Naive thymus-derived CD4-positive, alpha-beta T cell (primary cell): ENCODE measurements at places on chromosomes 6 and 20. TPM values are rescaled to one million over a fixed set of nuclear protein-coding genes. Genes with fewer than 3 reads are reported as not detected.

Gene TSBP1
- total RNA-seq: not detected in 2 replicates

Gene PRSS16
- total RNA-seq: 0.49 TPM

Gene EBF4
- 6.7 TPM for total RNA-seq

Gene NUP43
- 62.0 and 64.7 TPM in 2 replicates for total RNA-seq

Gene NMBR
- total RNA-seq: not detected

Gene NOX3
- not detected for total RNA-seq

Gene DDR1
- 13.7 TPM for total RNA-seq

Gene PDE7B
- total RNA-seq: 15.5 and 18.7 TPM in 2 replicates

Gene SRMS
- not detected for total RNA-seq

Gene C20orf204
- total RNA-seq: 24.6 TPM

Gene SIRT5
- 25.7 TPM for total RNA-seq

DNA sequence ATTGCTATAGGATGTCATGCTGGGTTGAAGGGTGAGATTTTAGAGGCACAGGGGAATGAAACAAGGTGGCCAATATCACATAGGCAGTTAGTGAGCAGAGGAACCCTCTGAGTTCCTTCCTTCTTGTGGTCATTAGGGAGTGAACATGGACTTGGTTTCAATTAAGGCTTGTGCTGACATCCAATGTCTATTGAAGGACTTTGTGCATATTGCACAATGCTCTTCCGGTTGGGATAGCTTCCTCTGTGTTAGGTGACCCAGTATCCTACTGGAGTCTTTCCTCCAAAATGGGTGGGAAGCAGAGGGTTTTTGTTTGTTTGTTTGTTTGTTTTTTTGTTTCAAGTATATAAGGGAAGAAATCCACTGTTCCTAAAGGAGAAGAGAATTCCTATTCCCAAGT, 98.5 kb downstream of the HDGFL1 start:
- no peak for DNase-seq

GRCh38 chr20:5569021-5569420, 181.2 kb upstream of the SHLD1 start:
- DNase-seq: peak; percentile 60

DNA sequence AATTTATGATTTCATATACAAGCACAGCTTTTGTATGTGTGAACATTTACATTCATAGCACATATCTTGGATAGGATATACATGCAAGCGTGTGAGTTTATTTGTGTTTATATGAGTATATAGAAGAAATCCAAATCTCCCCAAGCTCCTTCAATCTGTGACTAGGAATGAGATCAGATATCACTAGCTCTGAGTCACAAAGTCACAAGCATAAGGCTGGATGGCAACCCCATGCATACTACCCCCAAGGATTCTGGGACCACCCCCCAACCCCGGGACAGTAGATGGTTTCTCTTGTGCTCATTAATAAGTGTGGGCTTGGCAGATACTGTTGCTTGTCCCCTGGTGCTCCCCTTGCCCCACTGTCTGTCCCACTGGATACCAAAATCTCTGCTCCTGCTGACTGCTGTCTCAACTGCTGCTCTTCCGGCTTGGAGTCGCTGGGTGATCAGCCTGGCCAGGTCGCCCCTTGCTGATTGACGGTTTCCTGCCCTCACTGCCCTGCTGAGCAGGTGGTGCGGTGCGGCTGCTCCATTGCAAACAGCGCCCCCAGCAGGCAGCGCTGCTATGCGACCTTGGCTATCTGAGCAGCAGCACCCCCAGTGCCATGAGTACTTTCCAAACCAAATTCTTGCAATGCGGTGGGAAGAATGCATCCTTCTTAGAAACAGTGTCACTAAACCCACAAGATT, 279.4 kb downstream of the CD83 start:
- no peak for DNase-seq

DNA sequence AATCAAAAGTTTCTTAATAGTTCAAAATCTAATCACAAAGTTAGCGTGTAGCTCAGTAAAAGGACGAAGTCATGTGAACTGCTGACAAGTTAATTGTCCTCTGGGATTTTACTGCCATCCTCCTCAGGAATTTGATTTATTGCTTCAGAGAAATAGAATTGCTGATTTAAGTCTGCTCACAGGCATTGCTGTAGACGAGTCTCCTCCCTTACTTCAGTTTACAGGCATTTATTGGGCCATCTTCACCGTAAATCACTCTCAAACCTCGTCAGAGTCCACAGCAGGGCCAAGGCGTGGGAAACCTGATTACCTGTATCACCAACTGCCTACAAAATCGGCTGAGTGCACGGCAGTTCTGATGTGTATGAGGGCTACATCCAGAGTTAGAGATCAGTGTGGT, 119.1 kb upstream of the PDE10A start:
- DNase-seq: no peak

GRCh38 chr20:33871362-33871761, 60.2 kb downstream of the CHMP4B start:
- no peak for DNase-seq

- no peak for DNase-seq
Observed at GRCh38 chr6:167856999-167857660, 30.4 kb downstream of the AFDN start.

GRCh38 chr6:167756597-167756996, 70.1 kb upstream of the AFDN start:
- DNase-seq: no peak

- peak; percentile 71 for DNase-seq
Observed at GRCh38 chr6:157221049-157221816, 102.1 kb downstream of the TMEM242 start.

DNA sequence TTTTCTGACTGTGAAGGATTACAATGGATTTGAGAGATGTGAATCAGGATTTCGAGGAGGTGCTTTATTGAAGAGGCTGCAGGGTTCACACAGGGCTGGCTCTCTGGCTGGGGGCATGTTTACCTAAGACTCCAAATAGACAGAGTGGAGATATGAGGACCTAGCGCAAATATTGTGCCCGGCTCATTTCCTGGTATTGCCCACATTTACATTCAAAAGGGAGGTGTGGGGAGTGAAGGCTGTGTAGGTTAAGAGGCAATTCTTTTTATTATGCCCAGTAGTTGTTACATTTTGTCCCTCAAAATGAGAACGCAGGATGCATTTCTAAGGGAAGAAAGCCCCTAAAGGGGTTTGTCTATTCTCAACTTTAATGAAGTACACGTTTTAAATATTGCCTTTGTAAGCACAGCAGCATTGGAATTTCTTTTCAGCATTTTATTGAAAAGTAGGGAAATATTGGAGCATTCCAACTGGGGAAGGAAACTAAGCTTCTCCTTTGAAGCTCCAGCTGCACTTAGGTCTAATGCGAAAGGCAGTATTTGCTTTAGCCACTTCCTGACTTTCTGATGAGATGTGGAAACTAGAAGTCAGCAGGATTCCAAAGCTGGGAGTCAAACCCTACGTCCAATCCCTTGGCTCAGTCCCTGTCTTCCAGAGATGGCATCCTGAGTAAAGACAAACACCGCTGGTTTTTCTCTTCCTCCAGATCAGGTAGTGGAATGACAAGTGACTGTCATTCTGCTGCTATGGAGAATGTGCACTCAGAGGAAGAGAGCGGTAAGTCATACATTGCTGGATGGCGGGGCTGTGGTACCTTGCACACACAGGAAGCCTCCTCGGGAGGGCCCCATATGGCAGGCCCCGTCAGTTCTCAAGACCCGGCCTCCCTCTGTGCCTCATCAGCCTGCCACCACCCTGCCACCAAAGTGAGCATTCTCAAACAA, 70.7 kb downstream of the MYB start:
- DNase-seq: no peak

DNA sequence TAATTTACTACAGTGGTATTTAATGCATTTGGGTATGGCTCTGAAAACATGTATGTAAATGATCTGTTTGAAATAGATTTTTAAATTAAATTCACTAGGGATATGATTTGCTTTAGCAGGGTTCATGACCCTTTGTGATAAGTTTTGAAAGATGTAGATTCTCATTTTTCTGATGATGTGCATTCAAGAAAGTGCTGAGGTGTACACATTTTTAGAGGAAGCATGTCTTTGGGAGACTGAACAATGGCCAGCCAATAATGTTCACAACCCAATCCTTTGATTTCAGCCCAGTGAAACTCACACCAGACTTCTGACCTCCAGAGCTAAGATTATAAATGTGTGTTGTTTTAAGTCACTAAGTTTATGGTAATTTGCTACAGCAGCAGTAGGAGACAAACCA, 71.1 kb downstream of the TMEM244 start:
- no peak for DNase-seq

- no peak for DNase-seq
Observed at GRCh38 chr20:59765599-59766177, 161.3 kb downstream of the PHACTR3 start.

DNA sequence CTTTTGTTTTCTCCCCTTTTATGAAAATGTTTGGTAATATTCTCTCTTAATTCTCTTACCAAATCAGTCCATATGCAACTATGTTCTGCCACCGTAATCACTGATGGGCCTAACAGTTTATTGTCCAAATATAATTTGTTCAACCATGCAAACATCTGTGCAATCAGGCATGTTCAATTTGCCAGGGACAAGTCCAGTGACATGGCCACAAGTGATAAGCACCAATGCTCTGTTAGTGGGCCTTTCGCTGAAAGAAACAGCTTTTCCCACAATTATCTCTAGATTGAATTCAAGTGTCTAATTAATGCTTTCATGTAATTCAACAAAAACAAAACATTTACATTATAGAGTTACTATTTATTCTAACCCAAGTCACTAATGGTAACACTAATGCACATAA, 53.3 kb downstream of the EPB41L2 start:
- DNase-seq: no peak

DNA sequence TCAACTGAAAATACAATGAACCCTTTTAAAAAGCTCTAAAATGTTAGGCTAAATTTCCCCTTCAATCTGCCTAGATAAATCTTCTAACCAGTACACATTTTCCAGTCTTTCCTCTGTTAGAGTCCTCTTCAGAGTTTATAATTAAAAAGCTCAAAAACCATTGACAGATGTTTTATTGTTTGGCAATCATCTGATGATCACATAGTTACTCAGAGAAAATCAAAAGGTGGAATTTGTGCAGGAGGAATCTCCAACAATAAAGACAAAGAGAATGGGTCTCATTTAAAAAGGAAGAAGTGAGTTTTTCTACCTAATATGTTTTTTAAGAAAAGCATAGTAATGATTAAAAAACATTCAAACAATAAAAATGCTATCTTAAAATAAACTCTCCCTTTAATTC, 3.1 kb downstream of the TRAPPC3L start:
- DNase-seq: no peak

DNA sequence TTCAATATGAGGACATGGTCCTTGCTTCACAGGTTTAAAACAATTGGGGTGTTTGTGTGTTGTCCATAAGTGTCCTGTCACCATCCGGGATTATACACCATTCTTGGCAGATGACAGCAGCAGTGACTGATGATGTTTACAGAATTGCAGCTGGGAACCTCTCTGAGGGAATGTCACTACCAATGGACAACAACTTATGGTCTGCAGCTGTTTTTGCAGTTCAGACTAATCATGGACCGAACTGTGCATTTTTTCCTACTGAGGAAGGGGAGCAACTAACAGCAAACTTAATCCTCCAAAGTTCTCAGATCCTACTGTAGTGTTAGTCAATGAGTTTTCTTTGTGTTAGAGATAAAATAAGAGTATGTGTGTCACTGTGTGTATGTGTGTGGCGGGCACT, 26.0 kb downstream of the FAM229B start:
- no peak for DNase-seq

DNA sequence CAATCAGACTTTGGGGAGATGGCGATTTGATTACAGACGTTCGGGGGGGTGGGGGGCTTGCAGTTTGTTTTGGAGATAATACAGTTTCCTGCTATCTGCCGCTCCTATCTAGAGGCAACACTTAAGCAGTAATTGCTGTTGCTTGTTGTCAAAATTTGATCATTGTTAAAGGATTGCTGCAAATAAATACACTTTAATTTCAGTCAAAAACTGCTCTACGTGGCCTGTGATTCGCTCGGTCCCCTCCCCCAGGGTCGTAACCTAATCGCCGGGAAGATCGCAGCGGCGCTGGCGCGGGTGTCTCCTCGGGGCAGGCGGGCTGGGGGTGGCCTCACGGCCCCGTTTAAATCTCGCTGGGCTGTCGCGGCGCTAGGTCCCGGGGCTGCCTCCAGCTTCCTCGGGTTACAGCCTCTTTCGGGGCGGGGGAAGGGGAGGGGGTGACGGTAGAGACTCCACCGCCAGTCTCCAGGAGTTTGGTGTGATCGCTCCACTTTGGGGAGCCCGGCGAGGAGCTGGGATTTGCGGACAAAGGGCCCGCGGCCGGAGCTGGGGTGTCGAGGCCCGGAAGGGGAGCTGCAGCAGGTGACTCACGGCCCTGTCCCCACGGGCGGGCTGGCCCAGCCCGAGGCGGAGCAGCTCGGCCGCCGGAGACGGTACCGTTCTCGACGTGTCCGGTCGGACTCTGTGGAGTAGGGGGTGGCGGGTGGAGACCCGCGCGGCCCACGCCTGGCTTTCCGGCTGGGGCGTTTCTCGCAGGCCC, 4.2 kb downstream of the FOXC1 start:
- DNase-seq: no peak

DNA sequence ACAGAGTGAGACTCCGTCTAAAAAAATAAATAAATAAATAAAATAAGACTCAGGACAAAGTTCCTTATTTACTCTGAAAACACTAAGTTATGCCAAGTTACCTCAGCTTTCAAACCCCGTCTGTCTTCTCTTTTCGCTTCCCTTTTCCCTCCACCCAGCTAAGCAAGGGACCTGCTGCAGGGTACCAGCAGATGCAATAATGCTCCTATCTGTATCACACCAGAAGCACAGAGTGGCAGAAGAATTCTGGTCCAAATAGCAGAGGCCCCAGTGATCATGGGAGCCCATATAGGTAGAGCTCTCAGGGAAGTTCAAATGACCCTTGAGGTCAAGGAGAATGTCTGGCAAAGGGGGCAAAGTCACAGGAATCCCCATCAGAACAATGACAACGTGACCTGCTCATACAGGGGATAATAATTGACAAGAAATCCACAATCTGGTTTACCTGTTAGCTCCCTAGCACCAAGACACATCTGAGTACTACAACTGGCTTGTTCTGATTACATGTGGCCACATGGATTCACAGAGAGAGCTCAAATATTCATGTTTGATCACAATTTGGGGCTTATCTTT, 8.7 kb downstream of the GCM1 start:
- DNase-seq: no peak

- DNase-seq: peak; percentile 37
Observed at GRCh38 chr6:90219209-90219985, 77.2 kb downstream of the BACH2 start.

GRCh38 chr6:11166948-11167347, 55.4 kb upstream of the ERVFRD-1 start:
- no peak for DNase-seq
